ENCODE measurements at places on chromosomes 1 and 21. TPM values are rescaled to one million over a fixed set of nuclear protein-coding genes. Genes with fewer than 3 reads are reported as not detected.
A peak's percentile ranks its signal among the peaks of the same experiment; 100 is the strongest.

DNA sequence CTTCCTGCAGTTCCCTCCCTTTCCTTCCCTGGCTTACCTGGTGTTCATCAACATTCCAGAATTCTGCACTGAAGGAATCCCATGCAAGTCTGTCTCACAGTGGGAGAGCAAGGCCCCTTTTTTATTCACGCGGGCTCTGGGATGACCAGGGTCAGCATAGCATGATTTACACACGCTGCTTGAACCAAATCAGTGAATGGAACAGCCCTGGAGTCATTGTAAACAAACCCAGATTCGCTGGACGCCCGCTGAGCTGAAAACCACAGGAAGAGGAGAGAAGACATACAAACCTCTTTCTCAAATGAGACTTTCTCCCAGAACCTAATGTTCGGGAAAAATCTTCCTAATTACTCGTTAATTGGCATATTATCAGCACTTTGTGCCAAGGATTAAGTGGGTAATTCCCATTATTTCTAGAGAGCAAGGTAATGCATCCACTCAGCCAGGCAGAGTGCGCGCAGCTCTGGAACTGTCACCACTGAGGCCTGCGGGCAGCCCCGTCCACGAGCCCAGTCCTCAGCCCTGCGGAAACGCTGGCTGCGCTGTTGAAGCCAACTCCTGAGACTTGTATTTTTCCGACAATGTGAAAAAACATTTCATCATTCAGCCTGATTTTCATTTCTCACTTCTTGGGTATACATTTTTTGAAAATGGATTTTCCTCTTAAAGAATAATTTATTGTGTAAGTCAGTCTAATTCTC is 140.0 kb downstream of the ETS2 start:
- H3K27me3 ChIP-seq = no peaks in the 10 kb centered on the region
- DNase-seq = no peak
- no peak overlapping the region for H3K27ac ChIP-seq
- no peaks in the 10 kb centered on the region for H3K36me3 ChIP-seq
- H3K4me3 ChIP-seq = no peak overlapping the region

DNA sequence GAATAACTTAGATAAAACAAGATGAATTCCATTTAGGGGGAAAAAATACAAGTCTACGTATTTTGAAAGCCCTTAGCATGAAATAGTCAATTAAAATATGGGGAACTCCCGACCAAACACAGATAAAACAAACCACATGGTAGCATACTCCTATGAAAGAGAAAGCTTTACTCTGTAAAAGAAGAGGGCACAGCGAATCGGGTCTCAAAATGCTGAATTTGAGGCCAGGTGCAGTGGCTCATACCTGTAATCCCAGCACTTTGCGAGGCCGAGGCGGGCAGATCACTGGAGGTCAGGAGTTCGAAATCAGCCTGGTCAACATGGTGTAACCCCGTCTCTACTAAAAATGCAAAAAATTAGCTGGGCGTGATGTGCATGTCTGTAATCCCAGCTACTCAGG is 116.9 kb upstream of the TIAM1 start:
- no peak overlapping the region for H3K27ac ChIP-seq
- peaks cover 2% of the 10 kb centered on the region for H3K4me1 ChIP-seq
- no peak for DNase-seq
- no peaks in the 10 kb centered on the region for H3K27me3 ChIP-seq
- no peak overlapping the region for H3K4me3 ChIP-seq

The CACHD1 gene
- 12.9 TPM for polyA plus RNA-seq

The CSTB gene
- polyA plus RNA-seq = 198 TPM

DNA sequence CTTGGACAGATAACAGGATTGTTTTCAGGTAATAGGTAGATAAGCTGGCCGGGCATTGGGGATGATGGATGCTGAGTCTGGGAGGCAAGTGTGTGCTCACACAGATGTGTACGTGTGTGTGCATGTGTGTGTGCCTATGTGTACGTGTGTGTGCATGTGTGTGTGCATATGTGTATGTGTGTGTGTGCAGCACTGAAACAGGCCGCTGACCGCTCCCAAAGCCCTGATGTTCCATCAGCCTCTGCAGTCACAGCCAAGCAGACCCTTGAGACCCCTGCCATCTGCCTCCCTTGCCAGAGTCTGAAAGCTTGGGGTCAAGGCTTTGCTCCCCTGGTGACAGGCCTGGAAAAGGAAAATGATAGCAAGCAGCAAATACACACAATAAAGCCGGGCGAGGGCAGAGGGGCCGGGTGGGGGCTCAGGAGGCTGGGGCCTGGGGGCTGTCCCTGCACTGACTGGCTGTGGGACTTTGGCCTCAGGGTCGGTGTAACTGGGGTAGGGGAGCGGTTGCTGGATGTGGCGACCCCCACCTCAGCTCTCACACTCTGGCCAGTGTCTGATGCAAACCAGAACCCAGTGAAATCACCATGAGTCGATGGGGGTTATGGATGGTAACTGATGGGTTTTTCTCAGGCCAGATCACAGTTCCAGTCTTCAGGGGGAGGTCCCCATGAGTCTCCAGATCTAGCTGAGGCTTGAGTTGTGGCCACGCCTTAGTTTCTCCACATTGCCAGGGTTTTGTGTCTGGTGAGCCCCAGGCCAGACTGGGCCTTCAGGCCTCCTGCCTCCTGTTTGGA is 9.2 kb upstream of the TNFRSF8 start:
- H3K27ac ChIP-seq = no peak overlapping the region
- H3K4me3 ChIP-seq = no peak overlapping the region
- DNase-seq = no peak
- no peaks in the 10 kb centered on the region for H3K4me1 ChIP-seq
- no peaks in the 10 kb centered on the region for H3K36me3 ChIP-seq
- H3K27me3 ChIP-seq = no peaks in the 10 kb centered on the region

The SMG5 gene
- polyA plus RNA-seq = 28.2 TPM

GRCh38 chr1:52593495-52593894 is 8.7 kb upstream of the GPX7 start:
- no peaks in the 10 kb centered on the region for H3K27me3 ChIP-seq
- no peak overlapping the region for H3K27ac ChIP-seq
- no peak overlapping the region for H3K4me3 ChIP-seq
- no peak for DNase-seq
- H3K36me3 ChIP-seq = no peaks in the 10 kb centered on the region

The HS2ST1 gene
- 9.7 TPM for polyA plus RNA-seq

GRCh38 chr1:42860339-42861013 is 14.1 kb downstream of the ZNF691 start:
- no peaks in the 10 kb centered on the region for H3K4me1 ChIP-seq
- no peak for DNase-seq
- H3K27me3 ChIP-seq = no peaks in the 10 kb centered on the region

The CRP gene
- 1.3 TPM for polyA plus RNA-seq

- H3K4me1 ChIP-seq = peaks cover 41% of the 10 kb centered on the region
- no peak overlapping the region for H3K27ac ChIP-seq
- no peak for DNase-seq
- peaks cover 6% of the 10 kb centered on the region for H3K27me3 ChIP-seq
- no peak overlapping the region for H3K4me3 ChIP-seq
Measured at GRCh38 chr1:181151378-181152326, 63.2 kb downstream of the IER5 start.

DNA sequence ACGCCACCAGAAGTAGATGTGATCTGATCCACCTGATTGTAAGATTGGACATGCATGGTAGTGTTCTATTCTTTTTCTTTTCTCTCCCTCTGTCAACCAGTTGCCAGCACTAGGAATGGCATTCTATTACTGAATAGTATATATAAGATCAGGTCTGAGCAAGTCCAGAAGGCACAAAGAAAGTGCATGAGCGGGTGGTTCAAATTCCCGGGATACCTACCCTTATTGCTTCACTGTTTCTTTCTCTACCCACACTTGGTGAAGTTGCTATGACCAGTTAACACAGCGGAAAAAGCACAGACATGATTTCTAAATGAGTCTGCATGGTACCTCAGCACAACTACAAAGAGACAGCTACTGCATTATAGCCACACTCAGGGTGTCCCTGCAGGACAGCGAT is 64.0 kb downstream of the SLC9A1 start:
- H3K36me3 ChIP-seq = no peaks in the 10 kb centered on the region
- H3K4me1 ChIP-seq = no peaks in the 10 kb centered on the region
- H3K27ac ChIP-seq = no peak overlapping the region

- H3K36me3 ChIP-seq = peaks cover 72% of the 10 kb centered on the region
- H3K27ac ChIP-seq = no peak overlapping the region
- H3K4me3 ChIP-seq = no peak overlapping the region
- no peak for DNase-seq
- no peaks in the 10 kb centered on the region for H3K27me3 ChIP-seq
Measured at GRCh38 chr1:41515778-41516167, 31.3 kb upstream of the EDN2 start.

GRCh38 chr1:11473491-11474034 is 5.4 kb upstream of the DISP3 start:
- peak; percentile 34 for DNase-seq
- no peaks in the 10 kb centered on the region for H3K36me3 ChIP-seq
- H3K27me3 ChIP-seq = peaks cover 6% of the 10 kb centered on the region
- H3K4me3 ChIP-seq = no peak overlapping the region

DNA sequence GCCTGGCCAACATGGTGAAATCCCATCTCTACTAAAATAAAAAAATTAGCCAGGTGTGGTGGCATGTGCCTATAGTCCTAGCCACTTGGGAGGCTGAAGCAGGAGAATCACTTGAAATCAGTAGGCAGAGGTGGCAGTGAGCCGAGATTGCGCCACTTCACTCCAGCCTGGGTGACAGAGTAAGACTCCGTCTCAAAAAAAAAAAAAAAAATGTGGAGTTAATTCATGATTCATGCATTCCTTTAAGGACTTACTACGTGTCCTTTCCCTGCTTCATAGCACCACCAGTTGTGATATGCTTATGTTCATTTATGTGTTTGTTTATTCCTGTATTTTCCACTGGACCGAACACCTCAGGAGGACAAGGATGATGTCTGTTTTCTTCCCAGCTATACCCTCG is 12.7 kb upstream of the PRELP start:
- DNase-seq = no peak
- H3K27ac ChIP-seq = no peak overlapping the region
- no peaks in the 10 kb centered on the region for H3K4me1 ChIP-seq
- H3K27me3 ChIP-seq = no peaks in the 10 kb centered on the region

GRCh38 chr1:65264197-65264929 is 45.0 kb upstream of the DNAJC6 start:
- peaks cover 3% of the 10 kb centered on the region for H3K4me1 ChIP-seq
- no peak for DNase-seq
- peaks cover 43% of the 10 kb centered on the region for H3K27me3 ChIP-seq
- no peak overlapping the region for H3K27ac ChIP-seq

The GNAT2 gene
- 0.05 TPM for polyA plus RNA-seq

- H3K36me3 ChIP-seq = no peaks in the 10 kb centered on the region
- H3K4me3 ChIP-seq = no peak overlapping the region
- H3K27me3 ChIP-seq = no peaks in the 10 kb centered on the region
- DNase-seq = no peak
Measured at GRCh38 chr1:180208264-180208663, 21.8 kb upstream of the LHX4 start.

DNA sequence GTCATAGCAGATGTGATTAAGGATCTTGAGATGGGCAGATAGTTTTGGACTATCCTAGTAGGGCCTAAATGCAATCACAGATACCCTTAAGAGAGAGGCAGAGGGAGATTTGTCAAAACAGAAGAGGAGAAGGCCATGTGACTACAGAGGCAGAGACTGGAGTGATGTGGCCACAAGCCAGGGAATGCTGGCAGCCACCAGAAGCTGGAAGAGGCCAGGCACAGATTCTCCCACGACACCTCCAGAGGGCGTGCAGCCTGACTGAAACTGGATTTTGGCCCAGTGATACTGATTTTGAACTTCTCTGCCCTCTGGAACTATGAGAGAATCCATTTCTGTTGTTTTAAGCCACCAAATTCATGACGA is 52.1 kb upstream of the EPS8L3 start:
- no peak overlapping the region for H3K4me3 ChIP-seq
- no peaks in the 10 kb centered on the region for H3K27me3 ChIP-seq
- H3K4me1 ChIP-seq = no peaks in the 10 kb centered on the region
- DNase-seq = no peak
- no peaks in the 10 kb centered on the region for H3K36me3 ChIP-seq
- no peak overlapping the region for H3K27ac ChIP-seq

DNA sequence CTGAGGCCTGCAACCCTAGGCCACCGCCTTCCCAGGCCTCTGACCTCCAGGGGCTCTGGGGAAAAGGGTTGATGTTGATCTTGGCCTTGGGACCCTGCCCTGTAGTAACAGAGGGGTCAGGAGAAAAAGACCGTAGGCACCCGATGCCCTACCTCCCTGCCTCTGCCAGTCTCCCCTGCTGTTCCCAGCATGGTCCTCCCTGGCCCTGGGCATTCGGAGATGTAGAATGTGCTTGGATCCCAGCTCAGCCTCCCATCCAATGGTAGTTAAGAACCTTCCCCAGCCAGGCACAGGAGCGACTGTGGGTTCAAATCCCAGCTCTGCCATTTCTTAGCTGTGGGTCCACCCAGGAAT is 72.0 kb upstream of the TARDBP start:
- H3K4me3 ChIP-seq = no peak overlapping the region
- no peak overlapping the region for H3K27ac ChIP-seq
- no peaks in the 10 kb centered on the region for H3K36me3 ChIP-seq
- H3K27me3 ChIP-seq = peaks cover 66% of the 10 kb centered on the region
- H3K4me1 ChIP-seq = peaks cover 64% of the 10 kb centered on the region

DNA sequence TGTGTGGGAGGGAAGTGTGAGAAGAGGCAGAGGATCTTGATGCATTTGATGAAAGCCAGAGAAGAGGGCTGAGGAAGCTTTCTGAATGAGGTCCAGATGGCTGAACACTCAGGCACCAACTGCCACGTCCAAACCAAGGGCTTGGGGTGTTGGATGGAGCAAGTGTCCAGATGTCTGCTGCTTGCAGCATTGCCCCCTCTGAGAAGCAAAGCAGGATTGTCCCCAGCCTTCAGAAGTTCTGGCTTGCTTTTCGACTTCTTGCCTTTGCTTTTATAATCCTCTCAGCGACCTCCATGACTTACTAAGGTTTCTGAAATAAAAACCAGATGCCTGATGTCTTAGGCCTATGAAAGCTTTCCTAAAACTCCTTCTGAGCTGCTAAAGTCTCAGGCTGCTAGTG is 182.5 kb downstream of the HUNK start:
- no peaks in the 10 kb centered on the region for H3K36me3 ChIP-seq
- no peaks in the 10 kb centered on the region for H3K27me3 ChIP-seq
- H3K27ac ChIP-seq = no peak overlapping the region
- DNase-seq = no peak
- H3K4me3 ChIP-seq = no peak overlapping the region

Data from thymus (tissue), 14 donors.